ENCODE measurements at places on chromosomes 16 and 17.

- no peaks in the 10 kb centered on the region for H3K27me3 ChIP-seq
- H3K4me3 ChIP-seq = no peak overlapping the region
- peaks cover 5% of the 10 kb centered on the region for H3K36me3 ChIP-seq
- H3K4me1 ChIP-seq = peaks cover 81% of the 10 kb centered on the region
- H3K27ac ChIP-seq = peak overlapping the region; percentile 79
- no peak for DNase-seq
Measured at GRCh38 chr16:68286153-68287074, 22.1 kb downstream of the SLC7A6 start.

DNA sequence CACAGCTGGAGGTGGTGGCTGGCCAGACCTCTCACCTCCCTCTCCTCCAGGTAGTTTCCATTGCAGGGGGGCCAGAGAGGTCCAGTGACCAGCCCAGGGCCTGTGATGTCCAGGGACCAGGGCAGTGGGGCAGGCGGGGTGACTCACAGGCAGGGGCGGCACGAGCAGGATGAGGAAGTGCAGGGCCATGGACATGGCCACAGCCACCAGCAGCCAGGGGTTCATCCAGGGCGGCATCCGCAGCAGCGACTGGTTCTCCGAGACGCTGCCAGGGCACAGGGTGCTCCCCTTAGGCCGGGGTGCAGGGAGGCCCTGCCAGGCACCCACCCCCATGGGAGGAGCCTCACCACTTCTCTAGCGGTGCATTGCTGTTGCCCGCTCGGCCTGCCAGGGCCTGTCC is 12.9 kb upstream of the P2RX1 start:
- no peaks in the 10 kb centered on the region for H3K36me3 ChIP-seq
- no peaks in the 10 kb centered on the region for H3K4me1 ChIP-seq
- H3K27ac ChIP-seq = no peak overlapping the region
- no peak overlapping the region for H3K4me3 ChIP-seq
- DNase-seq = no peak

GRCh38 chr16:13921328-13921727 is 1.4 kb downstream of the ERCC4 start:
- H3K4me1 ChIP-seq = peaks cover 23% of the 10 kb centered on the region
- H3K27ac ChIP-seq = no peak overlapping the region
- DNase-seq = no peak
- H3K36me3 ChIP-seq = no peaks in the 10 kb centered on the region
- no peak overlapping the region for H3K4me3 ChIP-seq
- H3K27me3 ChIP-seq = no peaks in the 10 kb centered on the region

DNA sequence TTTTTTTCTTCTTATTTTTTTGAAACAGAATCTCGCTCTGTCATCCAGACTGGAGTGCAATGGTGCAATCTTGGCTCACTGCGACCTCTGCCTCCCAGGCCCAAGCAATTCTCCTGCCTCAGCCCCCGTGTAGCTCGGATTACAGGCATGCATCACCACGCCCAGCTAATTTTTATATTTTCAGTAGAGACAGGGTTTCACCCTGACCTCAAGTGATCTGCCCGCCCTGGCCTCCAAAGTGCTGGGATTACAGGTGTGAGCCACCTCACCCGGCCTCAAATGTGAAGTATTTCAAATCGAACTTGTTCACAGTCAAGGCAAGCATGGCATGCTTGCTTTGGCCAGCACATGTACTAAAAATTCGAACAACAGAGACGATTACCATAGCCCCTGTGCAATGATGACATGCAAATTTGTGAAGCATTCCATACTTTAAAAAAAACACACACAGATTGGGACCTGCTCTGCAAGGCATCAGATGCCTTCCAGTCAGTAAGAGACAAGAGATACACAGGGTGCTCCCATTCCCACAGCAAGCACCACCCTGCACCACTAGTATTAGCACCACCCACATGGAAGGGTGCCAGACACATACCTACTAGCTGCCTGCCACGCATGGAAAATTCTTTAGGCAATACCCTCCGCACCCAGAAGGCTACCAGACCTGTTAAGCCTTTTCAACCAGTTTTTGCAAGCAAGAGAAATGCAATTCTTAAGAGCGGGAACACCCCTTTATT is 47.2 kb downstream of the ANKRD11 start:
- no peak for DNase-seq
- peaks cover 92% of the 10 kb centered on the region for H3K4me1 ChIP-seq
- peak overlapping the region; percentile 55 for H3K27ac ChIP-seq
- H3K4me3 ChIP-seq = no peak overlapping the region
- H3K27me3 ChIP-seq = no peaks in the 10 kb centered on the region

DNA sequence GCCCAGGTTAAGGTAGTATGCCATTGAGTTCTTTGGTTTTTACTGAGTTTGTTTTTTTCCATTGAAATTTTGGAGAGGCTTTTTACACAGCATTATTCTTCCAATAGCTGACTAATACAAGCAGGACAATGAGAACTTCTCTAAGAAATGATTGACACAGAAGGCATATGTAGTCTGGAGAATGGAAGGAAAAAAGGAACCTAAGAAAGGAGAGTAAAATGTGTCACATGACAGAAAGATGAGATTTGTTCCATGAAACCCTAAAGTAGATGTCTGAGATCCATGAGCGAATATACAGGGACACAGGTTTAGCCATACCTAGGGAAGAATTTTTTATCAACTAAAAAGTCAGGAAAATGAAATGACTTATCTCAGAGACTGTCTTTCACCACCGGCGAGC is 80.7 kb downstream of the AKAP1 start:
- no peak overlapping the region for H3K27ac ChIP-seq
- H3K4me3 ChIP-seq = no peak overlapping the region
- H3K36me3 ChIP-seq = no peaks in the 10 kb centered on the region
- no peaks in the 10 kb centered on the region for H3K27me3 ChIP-seq
- no peak for DNase-seq
- H3K4me1 ChIP-seq = no peaks in the 10 kb centered on the region

- H3K4me1 ChIP-seq = no peaks in the 10 kb centered on the region
- peaks cover 39% of the 10 kb centered on the region for H3K36me3 ChIP-seq
- H3K4me3 ChIP-seq = no peak overlapping the region
- DNase-seq = no peak
Measured at GRCh38 chr16:71473891-71474290, 11.8 kb upstream of the ZNF23 start.

- no peak overlapping the region for H3K27ac ChIP-seq
- H3K4me1 ChIP-seq = peaks cover 9% of the 10 kb centered on the region
- H3K36me3 ChIP-seq = peaks cover 14% of the 10 kb centered on the region
- no peak for DNase-seq
- no peaks in the 10 kb centered on the region for H3K27me3 ChIP-seq
Measured at GRCh38 chr16:16005721-16006120, 56.3 kb downstream of the ABCC1 start.

DNA sequence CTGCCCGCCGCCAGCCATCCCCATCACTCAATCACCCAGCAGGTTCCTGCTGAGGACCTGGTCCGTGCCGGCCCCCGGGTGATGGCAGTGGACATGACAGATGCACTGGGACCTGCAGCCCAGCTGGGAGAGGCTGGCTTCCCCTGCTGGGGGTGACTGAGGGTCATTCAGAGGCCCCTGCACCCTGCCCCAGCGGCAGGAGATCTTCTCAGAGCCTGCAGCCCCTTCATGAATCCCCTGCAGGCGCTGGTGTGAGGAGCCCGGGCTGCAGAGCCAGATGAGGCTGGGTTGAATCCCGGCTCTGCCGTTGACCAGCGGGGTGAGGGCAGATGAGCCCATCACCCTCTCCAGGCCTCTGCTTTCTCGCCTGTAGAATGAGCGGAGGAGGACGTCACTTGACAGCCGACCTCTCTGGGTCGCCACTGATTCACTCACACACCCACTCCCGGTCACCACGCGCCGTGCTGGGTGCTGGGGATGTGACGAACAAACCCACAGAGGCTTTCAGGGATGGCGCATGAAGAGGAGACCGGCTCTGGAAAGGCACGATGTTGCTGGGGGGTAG is 95.2 kb upstream of the CIBAR2 start:
- DNase-seq = no peak
- peak overlapping the region; percentile 54 for H3K27ac ChIP-seq
- no peaks in the 10 kb centered on the region for H3K27me3 ChIP-seq

DNA sequence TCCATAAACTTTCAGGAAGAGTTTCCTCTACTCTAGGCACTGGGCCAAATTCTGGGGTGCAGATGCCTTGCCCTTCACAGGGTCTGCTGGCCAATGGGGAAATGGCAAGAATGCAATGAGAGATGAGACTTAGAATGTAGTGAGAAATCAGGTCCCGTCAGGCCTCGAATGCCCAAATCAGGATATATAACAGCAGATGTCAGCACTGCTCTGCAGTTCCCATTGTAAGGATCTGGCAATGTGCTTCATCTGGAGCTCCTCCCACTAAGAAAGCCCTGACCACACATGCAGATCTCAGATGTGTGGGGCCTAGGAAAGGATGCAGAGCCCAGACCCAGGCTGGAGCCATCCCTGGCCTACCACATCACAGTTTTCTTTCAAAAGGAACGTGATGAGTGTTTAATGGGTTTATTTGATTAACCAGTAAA is 13.9 kb upstream of the LPCAT2 start:
- peak overlapping the region; percentile 39 for H3K27ac ChIP-seq
- no peak overlapping the region for H3K4me3 ChIP-seq
- DNase-seq = peak; percentile 74
- no peaks in the 10 kb centered on the region for H3K36me3 ChIP-seq

- peaks cover 65% of the 10 kb centered on the region for H3K4me1 ChIP-seq
- no peak for DNase-seq
- no peaks in the 10 kb centered on the region for H3K36me3 ChIP-seq
Measured at GRCh38 chr17:67359960-67360791, 6.2 kb downstream of the PSMD12 start.

DNA sequence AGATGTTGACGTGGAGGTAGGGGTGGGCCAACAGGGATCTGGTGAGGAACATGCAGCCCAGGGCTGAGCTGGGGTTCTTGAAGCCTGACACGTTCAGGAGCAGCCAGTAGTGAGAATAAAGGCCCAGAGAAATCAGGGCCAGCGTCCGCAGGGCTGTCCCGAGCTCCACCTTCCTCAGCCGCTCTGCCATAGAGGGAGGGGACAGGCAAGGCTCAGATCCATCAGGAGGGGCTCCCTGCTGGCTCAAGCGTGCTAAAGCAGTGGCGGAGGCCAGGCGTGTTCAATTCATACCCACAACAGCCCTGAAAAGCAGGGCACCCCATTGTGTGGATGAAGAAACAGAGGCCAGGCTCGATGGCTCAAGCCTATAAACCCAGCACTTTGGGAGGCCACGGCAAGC is 8.3 kb upstream of the FDXR start:
- no peaks in the 10 kb centered on the region for H3K27me3 ChIP-seq
- no peak overlapping the region for H3K4me3 ChIP-seq
- no peak overlapping the region for H3K27ac ChIP-seq
- no peaks in the 10 kb centered on the region for H3K36me3 ChIP-seq

- no peak overlapping the region for H3K27ac ChIP-seq
- no peak for DNase-seq
Measured at GRCh38 chr16:82016263-82016662, 5.0 kb upstream of the SDR42E1 start.

GRCh38 chr16:87459027-87459426 is 33.8 kb downstream of the ZCCHC14 start:
- H3K4me3 ChIP-seq = no peak overlapping the region
- no peaks in the 10 kb centered on the region for H3K27me3 ChIP-seq
- H3K27ac ChIP-seq = peak overlapping the region; percentile 68
- H3K4me1 ChIP-seq = peaks cover 46% of the 10 kb centered on the region

GRCh38 chr17:19364699-19365498 is 2.4 kb upstream of the B9D1 start:
- H3K27me3 ChIP-seq = no peaks in the 10 kb centered on the region
- peaks cover 12% of the 10 kb centered on the region for H3K4me1 ChIP-seq
- no peak for DNase-seq
- H3K36me3 ChIP-seq = no peaks in the 10 kb centered on the region
- no peak overlapping the region for H3K27ac ChIP-seq
- no peak overlapping the region for H3K4me3 ChIP-seq

DNA sequence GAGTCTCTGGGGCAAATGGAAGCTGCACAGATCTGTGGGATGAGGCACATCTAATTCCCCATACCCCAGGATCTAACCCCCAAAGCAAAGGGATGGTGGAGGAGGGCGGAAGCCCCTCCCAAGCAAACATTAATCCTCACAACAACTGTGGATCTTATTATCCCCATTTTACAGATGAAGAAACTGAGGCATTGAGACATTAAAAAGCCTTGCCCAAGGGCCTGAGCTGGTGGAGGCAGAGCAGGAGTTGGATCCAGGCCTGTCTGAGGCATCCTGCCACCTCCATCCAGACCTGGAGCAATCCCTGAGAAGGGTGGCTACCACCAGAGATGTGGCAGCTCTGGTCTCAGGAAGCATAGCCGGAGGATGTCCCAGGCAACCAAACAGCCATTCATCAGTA is 17.7 kb upstream of the CBFB start:
- no peak overlapping the region for H3K27ac ChIP-seq
- H3K4me1 ChIP-seq = peaks cover 23% of the 10 kb centered on the region
- no peaks in the 10 kb centered on the region for H3K27me3 ChIP-seq
- no peak for DNase-seq
- H3K4me3 ChIP-seq = no peak overlapping the region
- no peaks in the 10 kb centered on the region for H3K36me3 ChIP-seq

DNA sequence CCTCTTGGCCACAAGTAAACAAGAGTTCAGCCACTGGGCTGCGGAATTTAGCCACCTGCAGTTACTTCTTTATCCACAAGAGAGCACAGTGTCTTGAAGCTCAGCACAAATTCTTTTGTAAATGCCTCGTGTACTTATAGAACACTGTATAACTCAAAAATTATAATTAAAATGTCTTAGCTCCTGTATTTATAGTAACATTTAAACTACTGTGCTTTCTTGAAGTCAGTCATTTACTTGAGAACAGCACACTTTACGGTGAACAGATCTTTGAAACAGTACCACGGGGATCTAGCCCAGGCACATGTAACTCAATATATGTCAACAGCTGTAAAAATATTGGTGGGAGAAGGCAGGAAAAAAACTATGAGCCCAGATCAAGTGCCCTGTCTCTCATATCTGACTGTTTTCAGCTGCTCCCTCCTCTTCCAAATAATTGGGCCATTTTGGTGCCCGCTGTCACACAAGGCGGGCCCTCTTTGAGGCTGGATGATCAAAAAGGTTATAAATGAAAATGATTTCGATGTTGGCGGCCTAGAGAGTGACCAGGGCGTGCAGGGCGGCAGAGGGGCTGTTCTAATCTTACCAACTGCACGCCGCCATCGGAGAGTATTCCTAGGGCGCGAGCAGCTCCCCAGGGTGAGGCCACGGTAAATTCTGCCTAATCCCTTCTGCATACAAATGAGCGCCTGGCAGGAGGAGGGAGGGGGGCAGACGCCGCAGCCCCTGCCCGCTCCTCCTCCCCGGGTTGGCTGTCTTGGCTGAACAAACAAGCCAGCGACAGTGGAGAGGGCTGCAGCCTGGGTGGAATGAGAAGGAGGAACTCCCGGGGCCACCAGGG is 183.2 kb downstream of the C16orf78 start:
- H3K27me3 ChIP-seq = no peaks in the 10 kb centered on the region
- DNase-seq = no peak
- H3K36me3 ChIP-seq = no peaks in the 10 kb centered on the region
- H3K4me1 ChIP-seq = no peaks in the 10 kb centered on the region
- no peak overlapping the region for H3K4me3 ChIP-seq

GRCh38 chr17:1120596-1121441 is 59.0 kb downstream of the ABR start:
- H3K36me3 ChIP-seq = no peaks in the 10 kb centered on the region
- H3K27ac ChIP-seq = no peak overlapping the region
- no peaks in the 10 kb centered on the region for H3K27me3 ChIP-seq

GRCh38 chr17:66580956-66581391 is 253.9 kb upstream of the CACNG5 start:
- no peaks in the 10 kb centered on the region for H3K27me3 ChIP-seq
- no peak for DNase-seq
- peaks cover 23% of the 10 kb centered on the region for H3K4me1 ChIP-seq
- H3K4me3 ChIP-seq = no peak overlapping the region
- no peaks in the 10 kb centered on the region for H3K36me3 ChIP-seq
- H3K27ac ChIP-seq = peak overlapping the region; percentile 51
